ENCODE measurements at places on chromosomes 13 and 19. TPM values are rescaled to one million over a fixed set of nuclear protein-coding genes. Genes with fewer than 3 reads are reported as not detected.

Gene SELENOV
- 8.7 TPM for total RNA-seq

Gene EPS8L1
- total RNA-seq = 25.9 TPM

Gene TEX29
- total RNA-seq = not detected

Gene CCDC70
- not detected for total RNA-seq

Gene PRX
- total RNA-seq = 7.1 TPM

Gene DMKN
- total RNA-seq = 370 TPM

Gene LHB
- not detected for total RNA-seq

Gene ATP1A3
- total RNA-seq = 0.23 TPM

Gene SRRM5
- total RNA-seq = 0.61 TPM
